GM23248 (cell line): ENCODE measurements at places on chromosomes 13 and 19. TPM values are rescaled to one million over a fixed set of nuclear protein-coding genes. Genes with fewer than 3 reads are reported as not detected.

GRCh38 chr19:10998045-10998533, 37.3 kb downstream of the SMARCA4 start:
- no peaks in the 10 kb centered on the region for H3K27me3 ChIP-seq
- H3K36me3 ChIP-seq: peaks cover 27% of the 10 kb centered on the region
- no peak overlapping the region for H3K27ac ChIP-seq

Gene FGF22
- polyA plus RNA-seq: not detected in 2 replicates

Gene PLPP2
- 1.2 and 1.3 TPM in 2 replicates for polyA plus RNA-seq

DNA sequence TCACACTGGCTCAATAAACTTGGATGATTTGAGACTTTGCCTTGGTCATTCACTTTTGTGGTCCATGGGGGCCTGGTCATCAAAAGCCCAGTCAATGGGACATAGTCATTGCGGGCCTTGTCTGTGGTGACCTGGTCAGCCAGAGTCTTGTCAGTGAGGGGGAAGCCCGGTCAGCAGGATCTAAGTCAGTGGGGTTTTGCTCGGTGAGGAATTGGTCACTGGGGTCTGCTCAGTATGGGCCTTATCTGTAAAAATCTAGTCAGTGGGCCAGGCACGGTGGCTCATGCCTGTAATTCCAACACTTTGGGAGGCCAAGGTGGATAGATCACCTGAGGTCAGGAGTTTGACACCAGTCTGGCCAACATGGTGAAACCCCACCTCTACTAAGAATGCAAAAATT, 63.7 kb upstream of the TPM4 start:
- no peak overlapping the region for H3K27ac ChIP-seq
- H3K4me1 ChIP-seq: no peaks in the 10 kb centered on the region
- DNase-seq: no peak
- no peaks in the 10 kb centered on the region for H3K36me3 ChIP-seq

DNA sequence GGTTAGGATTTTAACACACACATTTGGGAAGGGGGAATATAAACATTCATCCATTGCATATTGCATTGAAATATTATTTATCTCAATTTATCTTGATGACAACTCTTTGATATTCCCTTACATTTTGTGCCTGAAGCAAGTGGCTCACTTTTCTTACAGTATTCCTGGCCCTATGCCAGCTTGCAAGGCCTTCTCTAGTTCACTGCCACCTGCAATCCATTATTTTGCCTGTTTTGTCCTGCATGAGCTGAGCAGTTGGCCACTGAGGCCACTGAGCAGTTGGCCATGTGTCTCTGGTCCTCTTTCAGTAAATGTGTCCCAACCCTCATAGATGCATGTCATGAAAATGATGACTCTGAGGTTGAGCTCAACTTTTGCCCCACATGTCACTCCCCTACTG, 49.8 kb downstream of the CBY2 start:
- H3K27ac ChIP-seq: no peak overlapping the region
- H3K4me1 ChIP-seq: no peaks in the 10 kb centered on the region
- no peaks in the 10 kb centered on the region; the same call in 1 of the 2 replicates for H3K27me3 ChIP-seq
- H3K36me3 ChIP-seq: no peaks in the 10 kb centered on the region
